Metanephros (tissue), 2 donors: ENCODE measurements at places on chromosomes 16 and 17. TPM values are rescaled to one million over a fixed set of nuclear protein-coding genes. Genes with fewer than 3 reads are reported as not detected.

FAM171A2 gene
- 24.0 TPM for total RNA-seq

KRTAP9-2 gene
- not detected for total RNA-seq

NPTX1 gene
- 0.99 TPM for total RNA-seq

PYDC1 gene
- total RNA-seq, result not detected

POLR3K gene
- total RNA-seq, result 3.6 TPM
